Pulmonary artery endothelial cell (primary cell): ENCODE measurements at places on chromosomes 13 and 19.

- no peak for DNase-seq
Measured at GRCh38 chr13:98487016-98487415, 89.9 kb downstream of the STK24 start.

DNA sequence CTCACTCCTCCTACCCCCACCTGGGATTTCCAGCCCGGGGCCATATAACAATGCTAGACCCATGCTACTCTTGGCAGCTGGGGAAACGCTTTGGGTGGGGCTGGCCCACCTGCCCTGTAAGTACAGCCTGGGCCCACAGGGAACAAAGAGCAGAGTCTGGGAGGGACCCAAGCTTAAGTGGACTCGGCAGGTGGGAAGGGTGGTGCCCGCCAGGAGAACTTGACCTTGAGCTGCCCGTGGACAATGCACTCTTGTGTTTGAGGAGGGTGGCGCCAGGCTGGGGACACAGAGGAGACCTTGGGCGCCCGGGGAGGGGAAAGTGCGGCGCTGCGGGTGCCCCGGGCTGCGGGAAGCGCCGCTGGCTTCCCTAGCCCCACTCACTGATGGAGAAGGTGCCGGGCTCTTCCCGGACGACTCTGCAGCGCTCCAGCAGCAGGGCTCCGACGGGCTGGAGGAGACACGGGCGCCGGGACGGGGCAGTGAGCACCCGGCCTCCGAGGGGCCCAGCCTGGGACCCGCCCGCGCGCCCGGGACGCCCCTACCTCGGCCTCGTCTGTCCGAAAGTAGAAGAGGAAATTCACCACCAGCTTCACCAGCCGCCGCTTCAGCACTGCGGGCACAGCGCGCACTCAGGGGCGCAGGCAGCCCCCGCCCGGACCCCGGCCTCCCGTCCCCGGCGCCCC is 607 bp downstream of the PLEKHJ1 start:
- DNase-seq = no peak

DNA sequence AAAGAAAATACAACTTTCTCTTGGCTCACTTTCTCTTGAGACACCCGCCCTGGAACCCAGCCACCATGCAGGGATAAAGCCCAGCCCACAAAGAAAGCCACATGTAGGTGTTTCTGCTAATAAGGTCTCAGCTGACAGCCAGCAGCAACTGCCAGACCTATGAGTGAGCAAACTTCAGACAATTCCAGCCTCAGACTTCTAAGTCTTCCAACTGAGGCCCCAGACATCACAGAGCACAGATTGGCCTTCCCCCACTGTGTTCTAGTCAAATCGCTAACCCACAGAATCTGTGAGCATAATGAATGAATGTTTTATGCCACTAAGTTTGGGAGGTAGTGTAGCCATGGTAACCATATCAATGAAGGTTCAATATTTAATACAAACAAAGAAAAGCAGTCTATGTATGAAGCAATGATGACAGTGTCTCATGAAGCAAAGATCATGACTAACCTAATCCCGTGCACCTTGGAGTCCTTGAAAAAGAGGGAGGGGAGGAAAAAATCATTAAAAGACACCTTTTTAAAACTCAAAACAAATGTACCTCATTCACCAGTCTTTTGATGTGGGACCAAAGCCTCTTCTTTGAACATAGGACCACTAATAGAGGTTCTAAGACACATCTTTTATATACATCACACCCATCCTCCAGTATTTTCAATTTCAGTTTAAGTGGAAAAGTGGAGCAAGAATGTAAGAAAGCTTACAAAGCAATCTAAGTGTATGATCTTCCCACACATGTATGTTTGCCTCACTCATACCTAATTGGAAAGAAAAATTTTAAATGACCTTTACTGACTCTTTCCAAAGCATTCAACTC is 6.2 kb downstream of the MRPS31 start:
- DNase-seq = no peak

GRCh38 chr13:48160606-48161278 is 65.8 kb upstream of the MED4 start:
- no peak for DNase-seq

DNA sequence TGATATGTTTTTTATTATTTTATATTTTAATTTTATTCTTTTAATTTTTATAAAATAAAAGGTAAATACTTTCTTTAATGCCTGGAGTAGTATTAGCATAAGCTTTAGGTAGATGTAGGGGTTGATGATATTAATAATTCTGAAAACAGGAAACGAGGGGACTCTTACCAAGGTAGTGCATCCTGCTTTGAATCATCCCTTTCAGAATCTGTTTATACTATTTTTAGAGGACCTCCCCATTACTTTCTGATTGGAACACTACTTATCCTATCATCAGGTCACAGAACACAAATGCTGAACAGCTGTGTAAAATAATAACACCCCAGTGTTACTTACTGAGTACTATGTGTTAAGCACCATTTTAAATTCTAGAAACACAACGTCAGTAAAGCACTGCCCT is 27.3 kb downstream of the COG6 start:
- DNase-seq = no peak
